ENCODE measurements at places on chromosomes 3 and 15. TPM values are rescaled to one million over a fixed set of nuclear protein-coding genes. Genes with fewer than 3 reads are reported as not detected.

Gene C3orf49
- not detected for total RNA-seq

Gene LMOD3
- total RNA-seq: not detected

- no peak for DNase-seq
- H3K27me3 ChIP-seq: no peaks in the 10 kb centered on the region
- no peak overlapping the region for H3K4me3 ChIP-seq
- H3K4me1 ChIP-seq: peaks cover 95% of the 10 kb centered on the region
- H3K36me3 ChIP-seq: no peaks in the 10 kb centered on the region
- peak overlapping the region; percentile 45 for H3K27ac ChIP-seq
These were observed 38.3 kb downstream of the VGLL4 start for GRCh38 chr3:11605398-11605797.

DNA sequence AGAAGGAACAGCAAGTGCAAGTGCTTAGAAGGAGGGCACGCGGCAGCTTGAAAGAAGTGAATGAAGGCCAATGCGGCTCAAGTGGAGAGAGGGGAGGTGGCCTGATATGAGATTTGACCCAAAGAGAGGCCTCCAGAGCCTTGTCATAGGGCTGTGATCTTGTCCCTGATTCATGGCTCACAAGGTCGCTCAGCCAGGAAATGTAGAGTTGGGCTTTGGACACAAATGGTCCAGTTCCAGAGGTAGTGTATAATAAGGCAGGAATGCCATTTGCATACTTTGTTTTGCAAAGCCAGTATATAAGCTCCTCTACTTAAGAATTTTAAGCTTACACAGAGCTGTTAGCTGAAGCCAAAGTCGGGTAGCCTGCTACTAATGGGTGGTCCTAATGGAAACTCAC lies 33.7 kb downstream of the HGD start:
- H3K4me3 ChIP-seq: no peak overlapping the region
- no peaks in the 10 kb centered on the region for H3K27me3 ChIP-seq
- H3K27ac ChIP-seq: no peak overlapping the region
- H3K36me3 ChIP-seq: no peaks in the 10 kb centered on the region

- H3K27me3 ChIP-seq: no peaks in the 10 kb centered on the region
- no peak overlapping the region for H3K4me3 ChIP-seq
- H3K4me1 ChIP-seq: no peaks in the 10 kb centered on the region
These were observed 107.9 kb upstream of the DLG1 start for GRCh38 chr3:197406266-197406665.

- H3K4me3 ChIP-seq: no peak overlapping the region
- H3K4me1 ChIP-seq: peaks cover 10% of the 10 kb centered on the region
- no peaks in the 10 kb centered on the region for H3K27me3 ChIP-seq
- H3K36me3 ChIP-seq: no peaks in the 10 kb centered on the region
- no peak for DNase-seq
- no peak overlapping the region for H3K27ac ChIP-seq
These were observed 3.7 kb upstream of the GASK1A start for GRCh38 chr3:42975456-42975855.
